ENCODE measurements at places on chromosomes 1 and 21. TPM values are rescaled to one million over a fixed set of nuclear protein-coding genes. Genes with fewer than 3 reads are reported as not detected.

DNA sequence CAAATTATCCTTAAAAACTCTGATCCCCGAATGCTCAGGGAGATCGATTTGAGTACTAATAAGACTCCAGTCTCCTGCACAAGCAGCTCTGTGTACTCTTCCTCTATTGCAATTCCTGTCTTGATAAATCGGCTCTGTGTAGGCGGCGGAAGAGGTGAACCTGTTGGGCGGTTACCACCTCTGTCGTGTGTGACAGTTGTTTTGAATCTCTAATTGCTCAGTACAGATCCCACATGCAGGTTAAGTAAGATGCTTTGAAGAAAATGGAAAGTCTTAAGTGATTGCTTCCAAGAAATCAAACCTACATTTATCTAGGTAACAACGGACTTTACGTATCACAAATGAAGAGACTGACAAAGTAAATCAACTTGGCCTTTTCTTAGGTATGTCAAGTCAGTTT, 35.5 kb downstream of the COA6 start:
- DNase-seq: no peak

- no peak for DNase-seq
These were observed 24.3 kb downstream of the DDAH1 start for GRCh38 chr1:85440612-85441011.

GRCh38 chr1:206555473-206555935, 48.2 kb downstream of the RASSF5 start:
- DNase-seq: peak; percentile 73

DNA sequence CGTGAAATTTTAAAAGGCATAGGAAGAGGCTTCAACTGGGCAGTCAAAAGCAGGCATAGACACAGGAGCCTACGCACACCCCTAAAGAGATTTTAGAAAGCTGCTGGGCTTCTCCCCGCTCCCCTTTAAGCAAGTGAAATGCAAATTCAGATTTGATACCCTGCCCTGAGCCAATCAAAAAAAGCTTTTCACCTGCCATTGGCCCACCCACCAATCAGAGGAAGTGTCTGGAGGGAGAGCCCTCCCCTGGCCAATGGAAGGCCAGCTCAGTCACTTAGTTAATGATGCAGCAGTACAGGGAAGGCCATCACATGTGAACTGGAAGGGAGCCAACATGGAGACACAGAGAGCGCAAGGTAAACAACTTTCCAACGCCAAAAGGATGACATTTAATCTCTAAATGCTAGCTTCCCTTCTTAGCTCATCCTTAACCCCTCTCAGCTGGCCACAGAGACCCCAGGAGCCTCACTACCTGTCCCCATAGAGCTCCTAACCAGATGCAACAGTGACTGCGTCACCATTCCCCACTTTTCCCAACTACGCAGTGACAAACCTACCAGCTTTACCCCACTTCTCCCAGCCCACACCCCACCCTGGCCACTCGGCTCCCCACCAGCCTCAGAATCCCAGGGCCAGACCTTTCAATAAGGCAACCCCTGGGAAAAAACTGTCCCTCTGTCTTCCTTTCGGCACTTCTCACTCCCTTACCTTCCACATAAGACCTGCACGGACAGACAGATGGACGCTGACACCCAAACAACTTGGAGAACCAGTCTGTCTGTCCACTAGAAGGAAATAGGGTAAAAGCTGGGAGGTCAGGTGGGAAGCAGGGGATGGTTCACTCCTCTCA, 71.0 kb downstream of the CD46 start:
- DNase-seq: peak; percentile 97

GRCh38 chr1:94258873-94259331, 21.5 kb upstream of the ARHGAP29 start:
- no peak for DNase-seq

GRCh38 chr1:165841582-165842017, 14.2 kb downstream of the UCK2 start:
- no peak for DNase-seq

GRCh38 chr1:117815926-117816325, 113.5 kb downstream of the GDAP2 start:
- no peak for DNase-seq

- DNase-seq: no peak
These were observed 50.2 kb upstream of the WASF2 start for GRCh38 chr1:27539901-27540861.

- DNase-seq: no peak
These were observed 1.7 kb upstream of the HRNR start for GRCh38 chr1:152225678-152226077.

DNA sequence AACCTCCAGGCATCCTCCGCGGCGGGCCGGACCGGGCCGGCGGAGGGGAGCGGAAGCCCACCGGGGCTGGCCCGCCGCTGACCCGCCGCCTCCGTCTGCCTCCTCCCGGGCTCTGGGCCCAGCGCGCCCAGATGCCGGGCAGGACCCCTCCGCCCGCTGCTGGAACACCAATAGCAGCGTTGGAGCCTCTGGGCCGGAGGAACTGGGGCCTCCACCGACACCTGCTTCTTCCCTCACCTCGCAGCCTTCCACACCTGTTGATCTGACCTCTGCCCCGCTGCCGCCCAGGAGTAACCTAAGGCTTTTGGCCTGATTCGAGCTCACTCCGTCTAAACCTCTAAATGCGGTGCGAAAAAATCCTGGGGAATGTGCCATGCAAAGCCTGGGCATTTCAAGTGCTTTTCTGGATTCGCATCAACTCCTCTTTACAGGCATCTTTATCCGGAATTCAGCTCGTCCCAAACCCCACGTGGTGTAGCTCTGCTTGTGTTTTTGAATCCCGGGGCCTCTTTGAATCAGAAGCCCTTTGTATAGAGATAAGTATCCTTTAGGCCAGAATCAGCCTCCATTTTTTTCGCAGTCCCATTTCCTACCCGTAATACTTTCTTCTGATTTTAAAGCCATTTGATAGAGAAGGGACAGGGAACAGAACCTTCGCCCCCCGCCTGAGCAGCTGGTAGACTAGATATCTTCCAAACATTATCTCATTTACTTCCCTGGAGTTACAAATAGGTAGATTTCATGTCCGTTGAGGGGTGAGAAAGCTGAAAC, 680 bp upstream of the CNN3 start:
- DNase-seq: peak; percentile 34

GRCh38 chr1:61724506-61724812, 482 bp downstream of the TM2D1 start:
- no peak for DNase-seq

DNA sequence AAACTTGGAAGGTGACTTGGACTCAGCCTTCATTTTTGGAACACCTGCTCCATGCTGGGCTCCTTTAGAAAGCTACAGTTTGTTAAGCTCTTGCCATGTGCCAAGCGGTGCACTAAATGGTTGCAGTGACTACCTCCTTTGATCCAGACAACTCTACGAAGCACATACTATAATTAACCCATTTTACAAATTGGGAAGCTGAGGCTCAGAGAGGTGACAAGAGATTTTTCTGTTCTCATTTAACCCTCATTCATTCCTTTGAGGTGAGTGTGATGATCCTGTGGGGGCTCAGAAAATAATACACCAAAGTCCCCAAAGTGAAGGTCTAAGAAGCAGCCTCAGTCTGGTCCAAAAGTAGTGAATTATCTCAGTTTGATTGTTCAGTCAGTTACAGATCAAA, 1.6 kb upstream of the PAQR7 start:
- DNase-seq: no peak

GRCh38 chr1:152252157-152252556, 28.2 kb upstream of the HRNR start:
- no peak for DNase-seq

DNA sequence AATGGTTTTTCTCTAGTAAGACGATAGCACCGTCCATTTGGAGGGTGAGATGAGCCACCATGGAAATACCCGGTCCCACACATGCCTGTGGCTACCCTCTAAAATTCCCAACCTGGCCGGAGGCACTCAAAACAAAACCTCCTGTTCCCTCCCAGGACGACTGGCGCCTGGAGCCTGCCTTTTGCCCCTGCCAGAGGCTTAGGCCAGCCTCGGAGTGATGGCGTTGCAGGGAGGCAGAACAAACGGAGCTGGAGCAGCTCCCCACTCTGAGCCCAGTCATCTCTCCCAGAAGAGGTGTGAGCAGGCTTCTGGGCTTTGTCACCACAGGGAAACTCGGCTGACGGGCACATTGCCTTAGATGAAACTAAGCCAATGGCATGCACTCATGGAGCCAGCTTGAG, 213.7 kb upstream of the HOOK1 start:
- no peak for DNase-seq

GRCh38 chr21:33747420-33747819, 105.1 kb downstream of the ITSN1 start:
- DNase-seq: no peak

DNA sequence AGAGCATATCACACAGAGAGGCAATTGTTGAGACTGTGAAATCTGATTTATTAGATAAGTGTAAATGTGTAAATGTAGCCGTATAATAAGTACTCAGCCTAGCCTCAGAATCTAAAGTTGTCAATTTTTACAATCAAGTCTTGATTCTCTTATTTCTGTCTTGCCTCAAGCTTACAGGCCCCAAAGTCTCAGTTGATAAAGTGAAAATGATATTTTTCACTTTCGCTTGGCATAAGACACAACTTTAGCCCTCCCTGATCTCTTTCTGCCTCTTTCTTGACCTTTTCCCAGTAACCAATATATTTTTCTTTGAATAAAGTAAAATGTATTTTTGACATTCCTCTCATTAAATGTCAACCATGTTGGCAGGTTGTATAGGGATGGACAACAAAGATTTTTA, 10.7 kb downstream of the CD5L start:
- DNase-seq: no peak

DNA sequence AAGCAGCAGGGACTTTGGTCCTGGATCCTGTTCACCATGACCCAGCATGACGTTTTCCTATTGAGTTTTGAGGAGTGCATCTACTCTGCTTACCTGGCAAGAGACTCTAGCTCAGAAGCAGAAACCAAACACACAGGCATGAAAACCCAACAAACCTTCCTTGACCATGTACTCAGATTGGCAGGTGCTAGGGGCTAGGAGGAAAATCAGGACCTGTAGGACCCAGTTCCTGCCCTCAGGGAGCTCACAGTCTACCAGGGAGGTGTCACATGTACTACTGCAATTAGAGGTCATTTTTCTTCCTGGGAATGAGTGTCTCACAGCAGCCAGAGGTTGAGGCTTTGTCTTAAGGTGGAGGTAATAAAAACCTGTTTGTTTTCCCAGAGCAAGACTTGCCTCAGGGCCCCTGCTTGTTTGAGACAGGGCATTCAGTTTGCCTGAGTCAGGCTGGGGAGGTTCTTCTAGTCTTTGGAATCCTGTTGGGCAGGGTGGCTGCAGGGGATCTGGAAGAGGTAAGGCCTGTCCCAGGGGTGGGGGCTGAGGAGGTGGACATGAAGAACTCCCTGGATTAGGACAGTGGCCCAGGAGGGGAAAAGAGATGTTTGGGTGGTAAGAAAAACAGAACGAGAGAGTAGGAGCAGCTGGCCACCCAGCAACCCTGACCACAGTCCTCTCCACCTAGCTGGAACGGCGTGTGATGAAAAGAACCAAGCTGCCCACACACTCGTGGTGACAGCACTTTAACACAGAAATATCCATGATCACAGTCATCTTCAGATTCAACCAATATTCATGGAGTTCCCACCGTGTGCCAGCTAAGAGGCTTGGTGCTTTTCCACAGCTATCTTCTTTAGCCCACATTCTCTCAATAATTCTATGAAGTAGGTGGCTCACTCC, 30.8 kb downstream of the IER5 start:
- DNase-seq: no peak

GRCh38 chr1:177133977-177134538, 30.5 kb downstream of the ASTN1 start:
- no peak for DNase-seq

- DNase-seq: no peak
These were observed 17.1 kb upstream of the KLHDC8A start for GRCh38 chr1:205373798-205374175.

DNA sequence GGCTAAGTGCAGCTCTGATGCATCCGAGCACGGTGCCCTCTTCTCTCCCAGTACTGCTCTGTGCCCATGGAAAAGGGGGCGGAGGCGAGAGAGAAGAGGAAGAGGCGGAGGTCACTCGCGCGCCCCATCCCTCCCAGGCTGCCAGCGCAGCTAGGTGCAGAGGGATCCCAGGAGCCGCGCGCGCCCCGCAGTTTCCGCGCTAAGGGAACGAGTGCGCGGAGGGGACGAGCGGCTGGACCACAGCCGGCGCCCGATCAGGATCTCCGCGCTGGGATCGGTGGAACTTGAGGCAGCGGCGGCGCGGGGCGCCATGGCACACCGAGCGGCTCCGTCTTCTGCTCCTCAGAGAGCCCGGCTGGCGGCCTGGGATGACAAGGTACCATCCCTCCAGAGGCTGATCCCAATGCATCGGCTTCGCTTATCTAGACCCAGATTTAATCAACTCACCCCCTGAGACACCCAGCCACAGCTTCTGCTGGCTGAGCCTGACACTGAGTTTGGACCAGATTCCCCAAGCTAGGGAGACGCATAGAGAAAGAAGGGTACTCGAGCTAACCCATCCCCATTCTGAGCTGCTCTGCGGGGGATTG, at the start of gene PTGFR:
Gene PTGFR (plus strand): TSS at position 114 of the 590 bp plus-strand sequence. CDS start 1,770 bp downstream, outside the sequence.
- peak; percentile 41 for DNase-seq

DNA sequence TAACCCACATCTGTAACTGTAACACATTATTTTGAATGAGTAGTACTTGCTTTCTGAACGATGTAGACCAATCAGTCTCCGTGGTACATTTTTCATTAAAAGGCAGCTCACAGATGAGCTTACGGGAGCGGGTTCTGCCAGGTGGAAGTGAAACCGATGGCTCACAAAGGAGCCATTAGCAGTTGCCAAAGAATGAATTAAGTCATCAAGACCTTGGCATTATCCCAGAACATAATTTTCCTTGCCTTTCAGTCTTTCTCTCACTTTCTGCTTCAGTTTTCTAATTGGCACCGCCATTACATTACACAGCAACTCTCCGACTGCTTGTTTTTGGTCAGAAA, 33.5 kb upstream of the UTS2 start:
- DNase-seq: no peak

DNA sequence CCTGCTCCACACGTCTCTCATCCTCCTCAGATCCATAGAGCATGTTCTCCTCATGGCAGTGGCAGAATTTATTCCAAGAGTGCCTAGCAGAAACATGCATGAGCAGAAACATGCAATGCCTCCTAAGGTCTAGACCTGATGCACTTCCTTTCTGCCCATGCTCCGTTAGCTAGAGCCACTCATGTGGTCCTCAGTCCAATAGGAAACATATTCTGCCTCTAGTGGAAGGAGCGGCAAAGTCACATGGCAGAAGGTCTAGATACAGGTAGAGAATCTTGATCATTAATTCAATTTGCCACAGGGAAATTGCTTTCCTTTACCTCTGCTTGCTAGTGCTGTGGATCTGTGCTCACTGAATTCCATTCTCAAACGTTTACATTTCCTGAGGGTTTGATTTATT, 130.4 kb downstream of the KIF26B start:
- DNase-seq: no peak

CFHR1 gene
- total RNA-seq: not detected

ADORA1 gene
- total RNA-seq: 43.2 TPM

DDR2 gene
- total RNA-seq: 9.2 TPM

GPR3 gene
- 0.47 TPM for total RNA-seq

FCRL6 gene
- not detected for total RNA-seq

BTBD8 gene
- 14.6 TPM for total RNA-seq

HECTD3 gene
- total RNA-seq: 63.4 TPM

TDRD5 gene
- total RNA-seq: 26.1 TPM

MYOM3 gene
- 39.5 TPM for total RNA-seq

Data from testis (tissue), 5 donors.